ENCODE measurements at places on chromosomes 16 and 17.

DNA sequence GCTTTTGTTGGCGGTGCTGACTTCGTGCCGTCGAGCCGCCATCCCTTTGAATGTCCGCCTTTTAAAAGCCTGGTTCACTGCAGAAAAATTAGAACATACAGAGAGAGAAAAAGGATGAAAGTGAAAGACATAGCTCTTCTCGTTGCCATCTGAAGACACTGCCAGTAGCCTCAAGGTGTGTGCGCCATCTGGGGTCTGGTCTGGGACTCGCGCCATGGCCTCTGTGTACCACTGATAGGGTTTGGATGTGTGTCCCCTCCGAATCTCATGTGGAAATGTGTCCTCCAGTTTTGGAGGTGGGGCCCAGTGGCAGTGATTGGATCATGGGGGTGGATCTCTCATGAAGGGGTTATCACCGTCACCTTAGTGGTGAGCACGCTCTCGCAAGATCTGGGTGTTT is 15.5 kb downstream of the GSE1 start:
- no peak for DNase-seq

- DNase-seq, result no peak
These were observed 3.6 kb downstream of the CBX8 start for GRCh38 chr17:79792984-79793923.

- DNase-seq, result no peak
These were observed 7.3 kb downstream of the WWP2 start for GRCh38 chr16:69769404-69769803.

GRCh38 chr16:20899071-20899470 is 1.1 kb downstream of the DCUN1D3 start:
- no peak for DNase-seq

DNA sequence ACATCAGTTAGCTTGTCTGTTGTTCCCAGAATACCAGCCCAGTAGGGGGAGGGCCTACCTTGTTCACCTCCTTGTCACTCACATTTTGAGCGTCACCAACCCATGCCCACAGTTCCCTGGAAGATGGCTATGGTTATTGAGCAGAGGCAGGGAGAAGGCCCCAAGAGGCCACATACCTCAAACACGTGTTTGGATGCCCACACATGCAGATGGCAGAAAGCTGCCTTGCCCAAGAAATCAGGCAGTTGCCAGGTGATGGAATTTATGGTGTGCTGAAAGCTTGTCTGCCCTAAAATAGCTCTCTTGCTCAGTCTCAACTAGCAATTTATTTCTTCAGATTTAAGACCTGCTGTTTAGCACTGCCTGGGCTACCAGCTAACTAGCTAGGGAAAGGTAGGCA is 16.5 kb upstream of the CMTM4 start:
- no peak for DNase-seq
